ENCODE measurements at places on chromosomes 16 and 17.

GRCh38 chr17:58081646-58082340, 1.4 kb upstream of the DYNLL2 start:
- DNase-seq: no peak

DNA sequence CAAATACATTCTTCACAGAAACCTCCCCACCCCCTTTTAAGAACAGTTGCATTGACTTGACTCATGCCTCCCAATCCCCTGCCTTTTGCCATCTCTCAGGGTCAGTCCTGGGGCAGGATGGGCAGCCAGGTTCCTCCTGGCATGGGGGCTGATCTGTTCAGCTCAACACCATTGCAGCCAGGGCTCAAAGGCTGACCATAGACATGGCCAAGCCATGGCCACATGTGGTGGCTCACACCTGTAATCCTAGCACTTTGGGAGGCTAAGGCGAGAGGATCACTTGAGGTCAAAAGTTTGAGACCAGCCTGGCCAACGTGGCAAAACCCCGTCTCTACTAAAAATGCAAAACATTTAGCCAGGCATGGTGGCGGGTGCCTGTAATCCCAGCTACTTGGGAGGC, 14.1 kb downstream of the ATP2C2 start:
- DNase-seq: no peak

GRCh38 chr16:53417011-53417410, 17.3 kb upstream of the RBL2 start:
- DNase-seq: no peak

- no peak for DNase-seq
Measured at GRCh38 chr17:48542698-48543106, 2.2 kb downstream of the HOXB2 start.

GRCh38 chr17:44314524-44314868, 6.1 kb downstream of the RUNDC3A start:
- DNase-seq: no peak

DNA sequence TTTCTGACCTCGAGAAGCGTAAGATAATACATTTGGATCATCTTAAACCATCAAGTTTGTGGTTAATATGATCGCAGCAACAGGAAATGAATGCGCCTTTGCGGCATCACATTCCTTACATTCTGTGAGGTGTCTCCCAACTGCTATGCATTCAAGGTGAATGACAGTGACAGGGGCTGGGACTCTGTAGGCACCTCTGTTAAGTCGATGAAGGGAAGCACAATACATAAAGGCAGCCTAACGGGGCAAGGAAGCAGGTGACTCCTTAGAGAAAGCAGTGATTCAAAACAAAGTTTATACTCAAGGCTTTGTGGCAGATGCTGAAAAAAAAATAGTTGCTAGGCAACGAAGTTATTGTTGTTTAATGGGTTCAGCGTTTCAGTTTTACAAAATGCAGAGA, 21.6 kb upstream of the EVPL start:
- no peak for DNase-seq

- DNase-seq: no peak
Measured at GRCh38 chr17:75691801-75692626, 24.9 kb downstream of the SAP30BP start.

DNA sequence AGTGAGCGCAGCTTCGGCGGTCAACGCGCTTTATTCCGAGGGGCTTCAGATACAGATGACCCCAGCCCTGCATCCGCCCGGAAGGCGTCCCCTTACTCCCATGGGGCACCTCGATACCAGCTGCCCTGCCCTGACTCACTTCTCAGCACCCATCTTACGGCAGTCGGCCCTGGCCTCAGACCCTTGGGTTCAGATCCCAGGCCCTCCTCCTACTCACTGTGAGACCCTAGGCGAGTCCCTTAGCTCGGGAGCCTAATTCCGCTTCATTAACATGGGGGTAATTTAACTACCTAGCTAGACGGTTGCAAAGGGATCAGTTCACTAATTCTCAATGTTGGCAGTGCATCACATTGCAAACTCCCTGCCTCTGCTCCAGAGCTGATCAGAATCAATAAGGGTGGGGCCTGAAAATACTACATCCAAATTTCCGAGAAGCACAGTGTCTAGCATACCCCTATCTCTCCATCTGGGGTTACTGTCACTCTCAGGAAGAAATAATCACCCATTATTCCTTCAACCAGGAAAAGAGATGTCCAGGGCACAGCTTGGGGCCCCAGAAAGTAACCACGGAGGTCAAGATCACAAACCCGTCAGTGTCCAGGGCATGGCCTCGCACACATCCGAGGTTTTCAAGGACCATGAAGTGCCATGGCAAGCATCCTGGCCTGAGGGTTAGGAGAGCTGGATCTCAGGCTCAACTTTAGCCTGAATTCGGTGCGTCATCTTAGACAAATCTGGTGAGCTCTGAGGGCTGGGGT, 415 bp upstream of the FLOT2 start:
- no peak for DNase-seq

GRCh38 chr17:50836826-50837225, 1.4 kb downstream of the WFIKKN2 start:
- no peak for DNase-seq

DNA sequence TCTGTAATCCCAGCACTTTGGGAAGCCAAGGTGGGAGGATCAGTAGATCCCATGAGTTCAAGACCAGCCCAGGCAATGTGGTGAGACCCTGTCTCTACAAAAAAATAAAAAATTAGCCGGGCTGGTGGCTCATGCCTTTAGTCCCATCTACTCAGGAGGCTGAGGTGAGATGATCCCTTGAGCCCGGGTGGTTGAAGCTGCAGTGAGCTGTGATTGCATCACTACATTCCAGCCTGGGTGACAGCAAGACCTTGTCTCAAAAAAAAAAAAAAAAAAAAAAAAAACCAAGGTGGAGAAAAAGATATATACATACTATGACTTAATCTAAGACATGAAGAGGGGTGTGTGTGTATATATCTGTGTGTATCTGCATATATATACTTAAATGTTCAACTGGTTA, 26.7 kb downstream of the BBS2 start:
- DNase-seq: no peak

DNA sequence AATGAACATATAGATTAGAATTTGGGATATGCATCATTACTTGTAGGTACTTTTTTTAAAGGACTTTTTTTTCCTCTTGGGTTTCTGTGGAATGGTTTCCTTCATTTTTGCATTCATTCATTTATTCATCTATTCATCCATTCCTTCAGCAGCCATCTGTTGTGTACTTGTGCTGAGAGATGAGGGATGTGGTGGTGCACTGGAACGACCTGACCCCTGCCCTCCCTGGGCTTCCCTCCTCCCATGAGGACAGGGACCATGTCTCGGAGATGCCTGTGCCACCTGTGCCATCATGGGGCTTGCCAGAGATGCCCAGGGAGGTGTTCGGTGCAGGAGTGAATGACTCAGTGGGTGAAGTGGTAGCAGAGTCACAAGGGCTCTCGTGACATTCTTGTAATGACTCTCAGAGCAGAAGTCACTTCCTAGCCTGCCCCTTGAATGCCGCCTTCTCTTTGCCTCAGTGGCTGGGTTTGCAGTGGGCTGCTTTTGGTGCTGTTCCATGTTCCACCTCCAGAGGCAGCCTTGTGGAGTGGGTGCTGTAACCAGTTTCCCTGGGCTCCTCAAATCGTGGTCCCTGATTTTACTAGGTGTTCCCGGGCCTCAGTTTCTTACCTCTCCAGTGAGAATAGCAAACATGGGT, 43.9 kb downstream of the CLEC16A start:
- DNase-seq: no peak

DNA sequence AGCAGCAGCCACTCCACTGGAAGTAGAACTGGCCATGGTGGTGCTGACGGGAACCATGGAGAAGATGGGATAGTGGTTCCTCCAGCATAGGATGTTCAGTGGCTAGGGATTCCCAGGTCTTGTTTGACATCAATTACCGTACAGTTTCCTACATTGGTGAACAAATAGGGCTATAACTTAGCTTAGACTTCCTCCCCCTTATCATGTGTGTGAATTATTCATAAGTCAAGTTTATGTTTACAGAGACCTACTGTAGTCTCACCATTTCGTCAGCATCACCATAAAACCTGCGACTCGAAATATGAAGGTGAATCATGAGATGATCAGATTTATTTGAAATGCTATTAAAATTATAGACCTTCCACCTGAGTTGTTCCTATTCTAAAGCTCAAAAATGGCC, 1.2 kb downstream of the KRTAP2-3 start:
- DNase-seq: no peak

- DNase-seq: no peak
Measured at GRCh38 chr16:14354561-14355351, 275.3 kb downstream of the PARN start.

GRCh38 chr17:34761646-34762045, 182.3 kb downstream of the TMEM132E start:
- no peak for DNase-seq

DNA sequence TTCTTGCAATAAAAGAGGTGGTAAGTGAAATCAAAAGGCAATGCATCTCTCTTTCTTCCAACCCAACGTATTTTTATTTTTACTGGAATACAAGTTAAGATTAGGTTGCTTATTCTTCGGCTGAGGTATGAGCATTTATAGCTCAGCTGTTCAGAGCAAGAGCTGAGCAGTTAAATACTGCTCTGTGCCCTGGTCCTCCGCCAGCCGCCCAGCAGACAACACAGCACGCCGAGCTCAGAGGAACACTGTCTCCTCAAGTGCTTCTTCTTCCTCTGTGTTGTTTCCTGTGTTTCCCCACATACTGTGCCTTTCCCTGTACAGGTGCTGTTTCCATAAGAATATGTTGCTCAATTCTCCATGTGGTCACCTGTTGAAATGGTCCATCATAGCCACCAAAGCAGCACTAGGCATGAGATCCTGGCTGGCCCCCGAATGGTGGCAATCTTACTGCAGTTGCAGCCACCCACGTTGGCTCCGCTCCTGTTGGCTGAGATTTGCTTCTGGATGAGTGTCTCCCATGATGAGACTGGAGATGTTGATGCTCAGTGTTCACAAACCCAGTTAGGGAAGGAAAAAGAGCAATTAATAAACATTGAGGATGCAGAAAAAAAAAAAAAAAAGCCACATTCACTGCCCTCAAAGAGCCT, 515.3 kb downstream of the GRIN2A start:
- no peak for DNase-seq

DNA sequence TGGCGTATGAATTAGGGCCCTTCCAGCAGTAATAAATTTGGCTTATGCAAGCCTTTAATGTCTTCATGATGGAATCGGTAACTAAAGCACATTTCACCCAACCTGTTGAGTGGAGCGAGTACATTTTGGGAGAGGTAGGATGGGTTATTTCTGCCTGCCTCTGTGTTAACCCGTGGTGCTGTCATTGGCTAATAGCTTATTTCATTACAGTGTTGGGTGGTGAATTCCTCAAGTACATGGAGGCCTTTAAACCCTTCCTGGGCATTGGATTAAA, 17.8 kb upstream of the TBKBP1 start:
- DNase-seq: no peak

DNA sequence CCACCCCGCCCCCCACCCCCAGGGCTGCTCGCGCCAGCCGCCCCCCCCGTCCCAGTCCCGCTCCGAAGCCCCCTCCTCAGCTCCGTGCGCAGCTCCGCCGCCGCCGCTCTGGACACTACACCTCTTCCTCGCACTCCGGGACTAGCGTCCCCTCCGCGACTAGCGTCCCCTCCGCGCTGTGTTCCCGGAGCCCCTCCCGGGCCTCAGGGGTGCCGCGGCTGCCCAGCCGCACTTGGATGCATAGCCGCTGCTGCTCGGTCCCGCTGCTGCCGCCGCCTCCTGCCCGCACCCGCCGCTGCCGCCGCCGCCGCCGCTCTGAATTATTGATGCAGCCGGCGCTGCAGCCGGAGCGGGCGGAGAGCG, at the start of gene CBLN1:
CBLN1 (minus strand) TSS at position 359 of the 363 bp plus-strand sequence. CDS start 373 bp downstream, outside the sequence.
- no peak for DNase-seq

- DNase-seq: no peak
Measured at GRCh38 chr16:27441276-27441675, 39.3 kb downstream of the IL21R start.

GRCh38 chr16:1712791-1713261, 6.8 kb downstream of the MAPK8IP3 start:
- DNase-seq: no peak

DNA sequence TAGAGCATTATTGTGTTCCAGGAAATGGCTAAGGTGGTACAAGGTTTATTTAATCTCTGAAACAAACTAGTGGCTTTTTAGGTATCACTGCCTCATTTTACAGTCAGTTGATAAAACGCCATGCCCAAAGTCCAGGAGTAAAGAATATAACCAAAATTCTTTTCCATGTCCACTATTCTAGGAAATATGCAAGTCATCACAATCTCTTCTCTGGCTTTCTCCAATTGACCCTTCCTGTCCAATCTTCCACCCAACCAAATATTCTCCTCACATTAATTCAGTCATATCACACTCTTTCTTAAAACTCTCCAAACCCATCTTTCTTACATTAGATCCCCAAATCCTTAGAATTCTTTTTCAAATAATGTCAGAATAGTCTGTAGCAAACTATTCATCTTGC, 1110.0 kb upstream of the CDH8 start:
- DNase-seq: no peak

GRCh38 chr17:37273409-37274051, 102.3 kb upstream of the C17orf78 start:
- DNase-seq: no peak

GRCh38 chr16:89827383-89828198, 684 bp upstream of the SPIRE2 start:
- no peak for DNase-seq

DNA sequence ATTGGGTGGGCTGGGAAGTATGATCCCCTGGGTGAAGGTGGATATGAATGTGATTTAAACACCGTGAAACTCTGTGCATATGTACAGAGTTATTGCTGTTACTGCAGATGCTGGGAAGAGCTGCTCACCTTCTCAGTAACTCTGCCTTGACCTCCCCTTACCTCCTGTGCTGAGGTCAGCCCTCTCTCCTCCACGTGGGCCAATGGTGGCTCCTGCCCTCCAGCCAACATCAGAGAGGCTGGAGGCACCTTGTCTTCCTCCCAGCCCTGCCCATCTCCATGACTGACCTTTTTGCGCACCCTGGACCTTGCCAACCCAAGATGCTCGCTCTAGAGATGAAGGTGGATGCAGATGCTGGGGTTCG, 387 bp upstream of the ASB16 start:
- no peak for DNase-seq

GRCh38 chr17:30021708-30022317, 80.4 kb downstream of the EFCAB5 start:
- no peak for DNase-seq

- DNase-seq: no peak
Measured at GRCh38 chr17:31550389-31551056, 159.0 kb downstream of the RAB11FIP4 start.

GRCh38 chr17:34370997-34371395, 8.0 kb upstream of the CCL1 start:
- no peak for DNase-seq

GRCh38 chr17:55612691-55613141, 101.5 kb upstream of the SMIM36 start:
- DNase-seq: no peak

Measured in bone marrow (tissue), 2 donors.